CD4-positive, alpha-beta T cell treated with Interleukin-17A for 1 hour (primary cell): ENCODE measurements at places on chromosomes 6 and 20.

GRCh38 chr6:74574794-74575193 is 631.1 kb downstream of the COL12A1 start:
- no peak for DNase-seq

DNA sequence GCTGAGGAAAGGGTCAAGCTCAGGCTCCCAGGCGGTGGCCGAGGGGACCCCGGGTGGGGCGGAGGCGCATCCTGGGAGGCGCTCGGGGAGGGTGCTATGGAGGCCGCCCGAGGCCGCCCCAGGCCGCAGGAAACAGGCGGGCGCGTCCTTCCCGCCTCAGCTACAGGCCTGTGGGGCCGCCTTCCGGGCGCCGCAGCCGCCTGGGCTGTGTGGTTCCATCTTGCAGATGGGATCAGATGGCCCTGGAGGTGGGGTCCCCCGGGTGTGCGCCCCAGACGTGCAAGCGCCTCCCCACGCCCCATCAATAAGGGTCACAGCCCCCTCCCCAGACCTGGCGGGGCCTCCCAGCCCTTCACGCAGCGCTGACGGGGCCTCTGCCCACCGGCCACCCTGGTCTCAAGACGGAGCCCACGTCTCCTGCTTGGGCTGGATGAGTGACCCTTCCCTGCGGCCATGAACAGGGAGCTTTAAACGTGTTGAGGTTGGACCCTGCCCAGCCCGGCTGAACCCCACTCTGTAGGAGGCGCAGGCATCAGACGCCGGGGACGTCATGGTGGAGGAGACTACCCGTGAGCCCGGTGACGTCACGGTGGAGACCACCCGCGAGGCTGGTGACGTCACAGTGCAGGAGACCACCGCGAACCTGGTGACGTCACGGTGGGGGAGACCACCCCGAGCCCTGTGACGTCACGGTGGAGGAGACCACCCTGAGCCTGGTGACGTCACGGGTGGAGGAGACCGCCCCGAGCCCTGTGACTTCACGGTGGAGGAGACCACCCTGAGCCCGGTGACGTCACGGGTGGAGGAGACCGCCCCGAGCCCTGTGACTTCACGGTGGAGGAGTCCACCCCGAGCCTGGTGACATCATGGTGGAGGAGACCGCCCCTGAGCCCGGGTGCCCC is 267.0 kb downstream of the DLL1 start:
- no peak for DNase-seq

GRCh38 chr20:33933469-33933909 is 60.2 kb upstream of the RALY start:
- peak; percentile 69 for DNase-seq

DNA sequence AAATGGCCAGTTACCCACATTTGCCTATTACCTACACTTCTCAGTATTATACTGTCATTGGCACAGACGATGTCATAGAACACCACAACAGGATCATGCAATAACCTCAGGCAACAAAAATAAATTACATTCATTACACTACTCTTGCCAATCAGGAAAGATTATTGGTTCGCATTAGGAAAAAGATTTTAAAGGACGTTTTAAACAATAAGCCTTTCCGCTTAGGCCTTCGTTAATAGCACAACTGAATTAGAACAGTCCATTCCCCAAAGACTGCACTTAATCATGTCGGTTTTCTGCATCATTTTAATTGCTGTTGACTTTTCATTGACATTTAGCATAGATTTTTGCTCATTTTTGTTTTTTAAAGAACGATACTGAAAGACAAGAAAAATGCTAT is 912 bp upstream of the SENP6 start:
- no peak for DNase-seq

DNA sequence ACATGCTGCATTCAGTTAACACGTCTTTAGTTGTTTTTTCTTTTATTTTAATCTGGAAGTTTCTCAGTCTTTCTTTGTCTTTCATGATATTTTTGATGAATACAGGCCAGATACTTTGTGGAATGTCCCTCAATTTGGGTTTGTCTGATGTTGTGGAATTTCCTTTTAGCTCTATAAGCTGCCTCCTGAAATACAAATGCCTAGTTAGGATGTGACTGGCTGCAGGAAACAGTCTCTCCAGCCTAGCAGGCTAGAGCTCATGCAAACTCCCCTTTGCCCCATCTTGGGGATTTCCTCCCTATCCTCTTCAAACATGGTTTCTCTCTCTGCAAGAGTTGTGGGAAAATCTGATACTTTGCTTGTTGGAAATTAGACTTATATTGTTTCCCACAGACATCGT is 89.3 kb upstream of the JAG1 start:
- DNase-seq, result no peak

- DNase-seq, result no peak
These were observed 34.1 kb downstream of the CEBPB start for GRCh38 chr20:50224531-50225255.

GRCh38 chr20:31485450-31486339 is 10.6 kb downstream of the REM1 start:
- no peak for DNase-seq

- DNase-seq, result no peak
These were observed 32.3 kb downstream of the GSTA3 start for GRCh38 chr6:52877168-52877567.

GRCh38 chr6:167567142-167568033 is 242.5 kb downstream of the TTLL2 start:
- no peak for DNase-seq

- no peak for DNase-seq
These were observed 90.4 kb downstream of the CEBPB start for GRCh38 chr20:50280851-50281655.

DNA sequence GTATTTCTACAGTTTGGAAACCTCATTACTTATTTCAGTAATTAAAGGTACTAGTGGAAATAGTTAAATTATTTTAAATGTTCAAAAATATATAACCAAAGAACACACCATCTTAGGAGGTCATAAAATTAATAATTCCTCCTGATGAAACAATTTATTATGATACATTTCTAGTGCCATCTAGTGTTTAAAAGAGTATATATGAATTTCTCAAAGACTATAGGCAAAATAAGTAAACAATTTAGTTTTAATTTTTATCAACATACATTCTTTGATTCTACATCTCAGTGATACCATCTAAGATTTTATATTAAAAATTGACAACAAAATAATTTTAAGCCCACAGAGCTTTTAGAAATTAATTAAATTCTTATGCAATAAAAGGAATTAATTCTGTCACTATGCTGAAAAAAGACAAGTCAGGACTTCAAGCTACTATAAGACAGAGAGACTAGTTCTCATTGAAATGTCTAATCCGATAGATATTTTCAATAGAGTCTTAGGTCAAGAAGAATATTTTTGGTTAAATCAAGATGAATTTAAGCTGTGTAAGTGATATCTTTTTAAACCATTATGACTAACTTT is 107.8 kb upstream of the RNF217 start:
- no peak for DNase-seq

GRCh38 chr20:32878820-32879219 is 20.1 kb downstream of the EFCAB8 start:
- DNase-seq, result no peak

DNA sequence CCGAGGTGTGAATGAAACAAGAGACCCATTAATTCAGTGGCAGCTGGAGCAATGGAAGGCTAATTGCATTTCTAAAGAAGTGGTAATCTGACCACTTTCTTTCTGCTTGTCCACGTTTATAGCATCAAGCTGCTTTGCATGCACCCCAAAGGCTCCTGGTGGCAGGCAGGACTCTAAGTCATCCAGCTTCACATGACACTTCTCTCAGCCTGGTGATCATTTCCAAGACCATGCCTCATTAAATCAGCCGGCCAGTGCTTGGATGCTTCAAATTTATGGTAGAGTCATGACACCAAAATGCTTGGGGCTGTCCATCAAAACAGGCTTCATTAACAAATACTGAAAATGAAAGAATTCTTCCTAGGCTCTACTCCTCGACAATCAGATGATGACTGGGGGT is 614.9 kb downstream of the DOK5 start:
- no peak for DNase-seq

- no peak for DNase-seq
These were observed 74.8 kb downstream of the JARID2 start for GRCh38 chr6:15320693-15321092.

DNA sequence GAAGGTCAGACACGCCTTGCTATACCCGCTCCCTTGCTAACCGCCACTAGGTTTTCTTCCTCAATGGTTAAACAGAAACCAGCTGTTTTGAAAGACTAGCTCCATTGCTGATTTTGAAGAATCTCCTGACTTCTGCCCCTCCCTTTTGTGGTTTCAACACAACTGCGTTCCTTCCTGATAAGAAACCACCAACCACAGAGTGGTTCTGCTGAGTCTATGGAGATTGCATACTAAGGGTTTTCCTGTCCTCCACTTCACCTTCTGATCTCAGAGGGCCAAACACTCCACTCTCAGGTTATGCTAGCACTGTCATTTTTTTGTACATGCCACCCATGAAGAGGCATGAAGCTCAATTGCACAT is 207.9 kb downstream of the MYLK4 start:
- peak; percentile 69 for DNase-seq

- no peak for DNase-seq
These were observed 3.9 kb upstream of the SYS1 start for GRCh38 chr20:45359069-45359405.

- no peak for DNase-seq
These were observed 170.3 kb downstream of the TSHZ2 start for GRCh38 chr20:53142225-53143127.

DNA sequence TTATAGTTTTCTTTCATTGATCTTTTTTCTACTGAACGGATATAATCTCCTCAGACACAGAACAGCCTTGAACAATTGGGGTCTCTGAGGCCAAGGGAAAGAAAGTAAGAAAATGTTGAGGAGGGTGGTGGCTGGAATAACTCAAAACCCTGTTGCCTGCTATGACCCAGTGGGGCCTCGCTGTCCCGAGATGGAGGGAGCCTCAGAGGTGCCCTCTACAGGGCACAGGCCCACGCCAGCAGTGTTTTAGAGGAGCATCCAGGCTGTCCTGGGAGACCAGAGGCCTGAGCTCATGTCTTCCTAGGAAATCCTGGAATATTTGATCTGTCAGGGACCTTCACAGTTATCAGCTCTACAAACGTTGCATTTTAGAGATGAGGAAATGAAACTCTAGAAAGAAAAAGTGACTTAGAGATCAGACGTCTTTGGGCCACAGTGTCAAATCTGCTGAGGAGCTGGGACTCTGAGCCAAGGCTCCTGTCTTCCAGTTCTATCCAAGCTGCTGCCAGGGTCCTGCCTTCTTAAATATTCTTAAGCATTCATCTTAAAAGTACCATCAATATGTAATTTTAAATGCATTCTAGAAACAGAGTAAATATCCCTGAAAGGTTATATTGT is 26.3 kb downstream of the ALDH5A1 start:
- DNase-seq, result peak; percentile 22

DNA sequence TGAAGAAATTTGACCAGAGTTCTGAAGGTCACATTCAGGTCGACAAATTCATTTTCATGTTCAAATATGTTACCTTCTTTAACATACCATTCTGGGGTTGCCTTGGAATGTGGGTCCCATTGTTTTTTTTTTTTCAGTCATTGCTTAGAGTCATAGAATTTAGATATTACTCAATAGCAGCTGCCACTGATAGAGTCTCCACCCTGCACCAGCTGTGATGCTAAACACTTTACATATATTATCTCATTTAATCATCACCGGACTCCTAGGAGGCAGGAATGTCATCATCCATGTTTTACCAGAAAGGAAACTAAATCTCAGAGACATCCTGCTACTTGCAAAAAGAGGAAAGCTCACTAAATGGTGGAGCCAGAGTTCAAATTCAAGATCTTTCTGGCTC is 204.7 kb downstream of the ESR1 start:
- DNase-seq, result no peak

GRCh38 chr6:133100865-133101264 is 140.3 kb upstream of the EYA4 start:
- no peak for DNase-seq

DNA sequence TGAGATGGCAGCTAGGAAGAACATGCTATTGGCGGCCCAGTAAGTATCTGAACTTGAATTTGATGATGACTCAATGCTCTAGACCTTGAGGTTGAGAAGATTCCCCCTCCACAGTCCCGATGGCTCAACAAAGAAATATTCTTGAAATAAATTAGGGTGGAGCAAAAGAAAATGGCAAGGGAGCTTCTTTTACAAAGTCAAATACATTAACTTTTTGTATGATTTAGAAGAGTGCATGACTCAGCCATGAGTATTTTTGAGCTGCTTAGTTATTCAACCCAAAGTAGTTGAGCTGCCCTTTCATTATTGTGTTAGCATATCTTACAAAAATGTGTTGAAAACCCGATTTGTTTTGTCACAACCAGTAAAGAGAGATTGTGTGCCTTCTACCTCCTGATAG is 7.6 kb downstream of the TFAP2C start:
- DNase-seq, result no peak

DNA sequence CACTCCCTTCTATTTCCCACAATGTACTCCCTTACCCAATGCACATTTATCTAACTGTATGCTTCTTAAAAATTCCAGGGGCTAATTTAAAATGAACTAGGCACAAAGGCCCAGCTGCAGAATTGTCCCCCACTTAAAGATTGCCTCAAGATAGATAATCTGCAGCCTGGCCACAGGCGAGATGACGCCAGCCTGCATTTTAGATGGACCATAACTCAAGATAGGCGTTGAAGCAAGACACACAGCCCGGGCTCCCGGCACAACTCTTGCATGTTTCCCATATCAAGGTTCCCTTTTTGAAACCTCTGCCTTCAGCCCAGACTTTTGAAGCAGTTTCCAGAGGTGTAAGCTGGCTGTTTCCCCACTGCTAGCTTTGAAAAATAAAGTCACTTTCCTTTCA is 3.2 kb upstream of the REPS1 start:
- no peak for DNase-seq

GRCh38 chr6:18004256-18004985 is 17.0 kb upstream of the KIF13A start:
- no peak for DNase-seq

DNA sequence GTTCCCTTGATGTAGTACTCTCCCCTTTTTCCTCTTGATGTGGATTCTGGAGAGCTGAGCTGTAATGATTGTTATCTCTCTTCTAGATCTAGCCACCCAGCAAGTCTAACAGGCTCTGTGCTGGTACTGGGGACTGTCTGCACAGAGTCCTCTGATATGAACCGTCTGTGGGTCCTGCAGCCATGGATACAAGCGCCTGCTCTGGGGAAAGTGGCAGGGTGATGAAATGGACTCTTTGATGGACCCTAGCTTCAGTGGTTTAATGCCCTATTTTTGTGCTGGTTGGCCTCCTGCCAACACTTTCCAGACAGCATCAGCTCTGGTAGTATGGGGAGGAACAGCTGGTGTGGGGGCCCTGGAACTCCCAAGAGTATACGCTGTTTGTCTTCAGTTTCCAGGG is 216.3 kb downstream of the ADGRG6 start:
- no peak for DNase-seq

DNA sequence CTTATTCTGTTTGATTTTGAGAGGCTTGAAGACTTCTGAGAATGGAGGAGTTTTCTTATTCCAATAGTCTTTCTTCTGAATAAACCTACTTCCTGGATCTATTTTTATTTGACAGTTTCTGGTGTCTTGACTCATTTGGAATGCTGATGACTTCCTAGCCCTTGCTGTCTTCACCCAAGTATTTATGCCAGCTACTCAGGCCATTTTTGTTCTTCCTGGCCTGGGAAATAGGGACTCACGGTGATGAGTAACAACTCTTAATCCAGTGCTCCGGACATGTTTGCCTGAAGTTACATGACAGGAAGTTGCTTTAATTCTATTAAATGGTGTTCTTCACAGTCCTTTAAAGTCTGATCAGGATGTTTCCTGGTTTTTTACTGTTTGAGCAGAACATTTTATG is 272.1 kb upstream of the EYS start:
- DNase-seq, result no peak

GRCh38 chr6:146111881-146112450 is 83.1 kb downstream of the GRM1 start:
- no peak for DNase-seq
